ENCODE measurements at places on chromosomes 3 and 15.

GRCh38 chr3:148641722-148642121 is 56.0 kb upstream of the AGTR1 start:
- DNase-seq = no peak

GRCh38 chr15:71570736-71571135 is 239.6 kb upstream of the NR2E3 start:
- no peak for DNase-seq

- no peak for DNase-seq
Measured at GRCh38 chr3:175346573-175347356, 487.6 kb downstream of the NAALADL2 start.

GRCh38 chr3:170405101-170405500 is 13.6 kb upstream of the CLDN11 start:
- no peak for DNase-seq

- no peak for DNase-seq
Measured at GRCh38 chr3:183327343-183327742, 74.3 kb downstream of the B3GNT5 start.

- no peak for DNase-seq
Measured at GRCh38 chr3:17740721-17741141, 1.7 kb downstream of the TBC1D5 start.

- DNase-seq = no peak
Measured at GRCh38 chr15:58410353-58410752, 21.4 kb upstream of the LIPC start.

GRCh38 chr3:115523458-115523857 is 99.9 kb upstream of the GAP43 start:
- no peak for DNase-seq

GRCh38 chr3:159238646-159239045 is 436.8 kb downstream of the MFSD1 start:
- no peak for DNase-seq

GRCh38 chr3:98188545-98188944 is 22.0 kb downstream of the OR5H15 start:
- no peak for DNase-seq

DNA sequence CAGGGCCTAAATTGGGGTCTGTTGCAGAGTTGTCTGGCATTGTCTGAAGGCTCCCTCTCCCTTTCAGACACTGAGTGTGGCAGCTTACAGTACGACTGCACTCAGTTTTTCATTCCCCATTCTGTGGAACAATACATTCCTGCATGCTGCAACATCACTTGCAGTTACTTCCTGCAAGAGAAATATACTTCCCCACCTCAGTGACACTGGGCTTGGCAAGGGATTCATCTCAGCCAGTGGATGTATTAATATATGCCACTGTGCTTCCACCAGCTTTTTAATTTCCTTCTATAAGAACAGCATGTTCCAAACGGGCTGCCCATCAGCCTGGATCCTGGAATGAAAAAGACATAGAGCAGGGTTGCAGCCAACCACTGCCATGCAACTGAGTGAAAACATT is 23.1 kb downstream of the B3GALNT1 start:
- DNase-seq = no peak

DNA sequence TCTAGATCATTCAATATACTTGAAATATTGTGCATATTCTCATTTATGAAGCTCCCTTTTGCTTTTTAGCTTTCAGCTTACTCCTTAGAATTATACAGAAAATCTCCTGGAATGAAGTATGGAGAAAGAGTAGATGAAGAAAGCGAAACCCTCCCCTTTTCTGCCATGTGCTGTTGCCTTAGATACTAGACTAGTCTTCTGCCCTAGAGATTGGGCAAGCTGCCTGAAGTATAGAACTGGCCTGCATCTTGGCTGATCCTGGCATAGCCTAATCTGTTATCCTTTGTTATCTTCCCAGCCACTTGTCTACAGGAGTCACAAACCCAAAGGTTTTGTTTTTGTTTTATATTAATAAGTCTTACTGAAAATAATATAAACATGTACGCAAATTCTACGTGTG is 138.8 kb downstream of the RBPMS2 start:
- no peak for DNase-seq

GRCh38 chr3:136151219-136151618 is 44.9 kb downstream of the MSL2 start:
- DNase-seq = no peak

- DNase-seq = no peak
Measured at GRCh38 chr15:75073197-75073596, 49.8 kb downstream of the PPCDC start.

- no peak for DNase-seq
Measured at GRCh38 chr3:49238274-49239127, 38.5 kb downstream of the C3orf62 start.

DNA sequence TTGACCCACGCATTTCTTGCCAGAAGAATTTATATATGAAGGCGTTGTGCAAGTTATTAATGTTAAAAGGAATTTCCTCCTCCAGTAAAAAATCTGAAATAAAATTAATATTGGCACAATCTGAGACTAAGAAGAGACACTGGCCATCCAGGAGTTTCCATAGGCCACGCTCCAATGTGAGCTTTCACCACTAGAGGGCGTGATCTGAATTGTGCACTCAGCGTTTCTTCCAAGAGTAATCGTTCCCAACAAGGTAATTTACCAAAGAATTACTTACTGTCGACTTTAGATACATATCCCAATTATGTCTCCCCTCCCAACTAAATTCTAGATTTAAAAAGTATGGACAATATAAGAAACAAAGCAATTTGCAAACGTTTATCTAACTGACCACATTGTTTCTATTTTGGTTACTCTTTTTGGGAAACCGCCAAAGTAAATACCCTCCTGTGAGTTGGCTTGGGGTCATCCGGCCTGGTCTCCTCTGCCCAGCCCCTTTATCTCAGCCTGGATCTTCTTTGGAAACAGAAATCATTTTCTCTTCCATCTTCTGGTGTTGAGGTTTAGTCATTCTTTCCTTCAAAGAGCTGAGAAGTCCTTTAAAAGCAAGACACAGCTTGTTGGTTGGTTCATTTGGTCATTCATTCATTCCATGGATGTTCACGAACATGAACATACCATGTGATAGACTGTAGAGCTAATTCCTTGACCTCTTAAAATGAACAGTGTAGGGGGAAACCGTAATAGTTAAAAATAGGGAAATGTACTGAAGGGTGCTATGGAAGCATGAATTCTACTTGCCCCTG is 26.2 kb downstream of the POLR2M start:
- peak; percentile 9 for DNase-seq

DNA sequence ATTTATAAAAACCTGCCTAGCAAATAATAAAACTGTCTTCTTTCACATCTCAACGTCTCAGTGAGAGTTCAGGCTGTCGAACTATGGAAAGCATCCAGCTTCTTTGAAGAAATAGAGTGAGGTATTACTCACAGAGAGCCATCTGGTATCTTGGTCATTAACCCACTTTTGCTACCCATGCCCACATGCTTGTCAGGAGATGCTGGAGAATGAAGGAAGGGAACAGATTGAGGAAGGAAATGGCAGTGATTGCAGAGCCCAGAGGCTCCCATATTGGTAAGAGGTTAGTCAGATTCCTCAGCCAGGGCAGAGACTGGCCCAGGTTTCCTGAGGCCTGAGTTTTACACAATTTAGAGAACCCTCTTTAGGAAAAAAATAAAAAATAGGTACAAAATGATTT is 119.1 kb downstream of the B3GALNT1 start:
- DNase-seq = no peak

DNA sequence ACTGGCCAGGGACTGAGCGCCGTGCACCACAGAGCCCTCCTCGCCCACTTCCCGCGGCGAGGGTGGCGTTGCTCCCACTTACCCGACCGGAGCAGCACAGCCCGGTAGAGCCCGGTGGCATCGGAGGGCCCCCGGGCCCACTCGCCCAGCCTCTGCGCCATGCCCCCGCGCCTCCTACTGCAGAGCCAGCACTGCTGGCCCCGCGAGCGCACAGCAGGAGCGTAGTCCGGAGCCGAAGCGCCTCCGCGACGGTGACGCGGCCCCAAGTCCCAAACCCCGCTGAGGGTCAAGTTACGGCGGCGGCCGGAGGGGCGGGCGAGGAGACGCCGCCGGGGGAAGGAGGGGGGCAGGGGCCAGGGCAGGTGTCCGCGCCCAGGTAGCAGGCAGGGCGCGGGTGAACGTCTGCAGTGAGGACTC is 9.6 kb upstream of the FAM107A start:
- DNase-seq = no peak

DNA sequence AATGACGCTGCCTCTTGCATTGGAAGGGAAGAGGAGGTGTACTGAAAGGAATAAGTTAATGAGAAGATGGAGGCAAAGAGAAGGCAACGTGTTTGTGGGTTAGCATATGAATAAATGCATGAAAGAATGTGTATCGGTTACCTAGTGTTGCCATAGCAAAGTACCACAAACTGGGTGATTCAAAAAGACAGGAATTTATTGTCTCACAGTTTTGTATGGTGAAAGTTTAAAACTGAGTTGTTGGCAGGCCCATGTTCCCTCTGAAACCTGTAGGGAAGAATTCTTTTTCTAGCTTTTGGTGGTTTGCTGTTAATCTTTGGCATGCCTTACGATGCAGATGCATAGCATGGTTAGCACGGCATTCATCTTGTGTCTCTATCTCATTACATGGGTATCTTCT is 729.9 kb downstream of the MECOM start:
- DNase-seq = no peak

DNA sequence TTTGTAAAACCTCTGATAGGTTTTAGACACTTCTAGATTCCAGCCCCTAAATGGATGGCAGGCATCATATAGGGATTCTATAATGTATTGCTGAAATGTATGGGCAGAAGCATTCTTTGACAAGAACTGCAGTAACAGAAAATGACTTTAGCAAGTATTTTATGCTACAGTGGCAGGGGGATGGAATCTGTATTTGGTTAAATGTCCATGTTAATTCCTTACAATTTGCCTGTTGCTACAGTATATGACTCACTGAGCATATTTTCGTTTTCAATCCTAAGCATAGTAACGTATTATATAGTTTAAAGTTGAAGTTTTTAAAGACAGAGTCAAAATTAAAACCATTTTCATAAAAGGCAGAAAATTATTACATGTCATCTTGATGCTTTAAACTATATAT is 150.1 kb downstream of the MEX3B start:
- no peak for DNase-seq

DNA sequence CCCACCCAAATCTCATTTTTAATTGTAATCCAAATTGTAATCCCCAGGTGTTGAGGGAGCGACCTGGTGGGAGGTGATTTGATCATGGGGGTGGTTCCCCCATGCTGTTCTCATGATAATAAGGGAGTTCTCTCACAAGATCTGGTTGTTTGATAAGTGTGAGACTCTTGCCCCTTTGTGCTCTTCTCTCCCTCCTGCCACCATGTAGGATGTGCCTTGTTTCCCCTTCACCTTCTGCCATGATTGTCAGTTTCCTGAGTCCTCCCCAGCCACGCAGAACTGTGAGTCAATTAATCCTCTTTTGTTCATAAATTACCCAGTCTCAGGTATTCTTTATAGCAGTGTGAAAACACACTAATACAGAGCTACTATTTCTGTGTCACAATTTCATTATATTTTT is 88.7 kb downstream of the NCEH1 start:
- no peak for DNase-seq

DNA sequence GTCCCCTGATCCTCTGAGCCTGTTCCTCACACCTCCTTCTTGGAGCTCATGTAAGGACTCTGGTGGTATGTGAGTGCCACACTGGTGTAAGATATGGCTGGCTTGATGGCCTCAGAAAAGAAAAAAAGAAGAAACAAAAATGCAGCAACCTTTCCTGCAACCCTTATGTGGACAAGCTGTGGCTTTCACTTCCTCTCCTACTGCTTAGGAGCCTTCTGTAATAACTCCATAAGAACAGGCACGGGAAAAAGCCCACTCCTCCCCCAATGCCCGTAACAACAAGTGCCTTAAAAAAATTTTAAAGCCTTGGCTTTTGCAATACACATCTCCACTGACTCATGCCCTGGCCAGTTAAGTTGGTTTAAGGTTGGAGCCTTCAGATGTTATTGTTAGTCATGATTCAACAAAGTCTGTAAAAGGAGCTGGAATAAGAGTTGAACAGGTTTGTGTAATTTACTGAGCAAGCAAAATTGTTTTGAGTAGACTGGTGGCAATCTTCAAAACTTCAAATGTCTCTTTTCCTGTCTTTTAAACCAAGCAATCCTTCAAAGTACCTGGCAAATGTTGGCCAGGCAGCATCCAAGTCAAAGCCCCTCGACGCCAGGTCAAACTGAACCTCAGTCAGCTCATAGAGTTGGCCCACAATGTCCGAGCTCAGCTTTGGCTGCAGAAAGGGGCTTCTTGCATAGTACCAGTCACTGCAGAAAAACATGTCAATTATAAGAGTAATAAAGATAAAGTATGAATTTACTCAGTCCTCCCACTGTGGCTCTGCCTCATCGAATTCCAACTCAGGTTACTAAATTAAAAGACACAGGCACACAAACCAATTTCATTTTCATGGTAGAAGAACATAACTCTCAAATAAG is 22.9 kb downstream of the FYCO1 start:
- no peak for DNase-seq

- no peak for DNase-seq
Measured at GRCh38 chr3:6779140-6779539, 81.8 kb upstream of the GRM7 start.

- no peak for DNase-seq
Measured at GRCh38 chr15:88166082-88166993, 90.2 kb downstream of the NTRK3 start.

- DNase-seq = no peak
Measured at GRCh38 chr15:74464216-74464615, 3.3 kb upstream of the UBL7 start.

GRCh38 chr15:94576889-94577533 is 345.6 kb downstream of the MCTP2 start:
- no peak for DNase-seq

- no peak for DNase-seq
Measured at GRCh38 chr15:65956899-65957298, 87.6 kb downstream of the RAB11A start.

DNA sequence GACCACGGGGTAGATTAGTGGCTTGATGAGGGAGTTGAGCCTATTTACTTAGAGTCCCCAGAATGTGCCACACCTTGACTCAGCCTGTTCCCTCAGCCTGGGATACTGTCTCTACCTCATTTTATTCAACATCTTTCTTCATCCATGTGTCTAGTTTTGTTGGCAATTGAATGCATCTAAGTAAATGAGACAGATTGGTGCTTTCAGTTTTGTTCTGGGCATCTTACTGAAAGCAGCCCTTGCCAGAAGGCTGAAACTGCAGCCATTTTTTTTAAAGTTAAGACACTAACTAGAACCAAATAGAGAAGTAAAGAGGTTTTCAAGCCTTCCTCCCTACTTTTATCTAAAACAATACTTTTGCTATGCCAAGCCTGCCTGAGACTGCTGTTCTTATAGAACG is 246.8 kb downstream of the SLCO3A1 start:
- no peak for DNase-seq

GRCh38 chr3:32850226-32850625 is 32.4 kb downstream of the TRIM71 start:
- no peak for DNase-seq

Data from GM18507 (cell line).